Stimulated activated CD4-positive, alpha-beta T cell treated with anti-CD3 and anti-CD28 coated beads, Interleukin-15, amount 100 ng/mL, for 1 hour (primary cell): ENCODE measurements at places on chromosomes 4 and X.

- no peak for DNase-seq
These were observed 79.9 kb upstream of the AADAT start for GRCh38 chr4:170169699-170170098.

- no peak for DNase-seq
These were observed 314.2 kb upstream of the IGFBP7 start for GRCh38 chr4:57424232-57424897.

GRCh38 chr4:158411269-158411668 lies 110.4 kb upstream of the RXFP1 start:
- no peak for DNase-seq

- DNase-seq: no peak
These were observed 14.3 kb downstream of the ANTXR2 start for GRCh38 chr4:80058740-80059139.

DNA sequence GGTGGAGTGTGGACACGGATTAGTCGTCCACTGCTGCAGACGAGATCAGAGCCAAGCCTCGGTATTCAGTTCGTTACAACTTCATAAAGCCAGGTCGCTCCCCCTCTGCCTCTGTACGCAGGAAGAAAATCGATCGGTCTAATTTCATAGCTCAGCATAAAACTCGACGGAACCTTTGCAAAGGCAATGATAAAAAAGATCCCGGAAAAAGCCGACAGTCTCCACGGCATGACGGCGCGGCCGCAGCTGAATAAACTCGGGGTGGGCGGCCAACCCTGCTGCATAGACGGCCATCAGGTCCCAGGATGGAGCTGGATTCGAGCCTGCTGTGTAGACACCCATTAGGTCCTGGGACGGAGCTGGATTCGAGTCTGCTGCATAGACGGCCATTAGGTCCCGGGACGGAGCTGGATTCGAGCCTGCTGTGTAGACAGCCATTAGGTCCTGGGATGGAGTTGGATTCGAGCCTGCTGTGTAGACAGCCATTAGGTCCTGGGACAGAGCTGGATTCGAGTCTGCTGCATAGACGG lies 113.8 kb upstream of the PPP2R3B start:
- DNase-seq: no peak

DNA sequence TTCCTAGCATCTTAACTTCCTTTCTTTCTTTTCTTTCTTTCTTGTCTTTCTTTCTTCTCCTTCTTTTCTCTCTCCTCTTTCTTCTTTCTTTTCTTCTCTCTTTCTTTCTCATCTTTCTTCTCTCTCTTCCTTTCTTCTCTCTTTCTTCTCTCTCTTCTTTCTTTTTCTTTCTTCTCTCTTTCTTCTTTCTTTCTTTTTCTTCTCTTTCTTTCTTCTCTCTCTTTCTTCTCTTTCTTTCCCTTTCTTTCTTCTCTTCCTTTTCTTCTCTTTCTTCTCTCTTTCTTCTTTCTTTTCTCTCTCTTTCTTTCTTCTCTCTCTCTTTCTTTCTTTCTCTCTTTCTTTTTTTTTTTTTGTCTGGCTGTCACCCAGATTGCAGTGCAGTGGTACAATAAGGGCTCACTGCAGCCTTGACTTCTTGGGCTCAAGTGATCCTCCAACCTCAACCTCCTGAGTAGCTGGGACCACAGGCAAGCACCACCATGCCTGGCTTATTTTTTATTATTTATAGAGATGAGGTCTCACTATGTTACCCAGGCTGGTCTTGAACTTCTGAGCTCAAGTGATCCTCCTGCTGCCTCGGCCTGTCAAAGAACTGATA lies 17.5 kb downstream of the NMU start:
- DNase-seq: no peak

DNA sequence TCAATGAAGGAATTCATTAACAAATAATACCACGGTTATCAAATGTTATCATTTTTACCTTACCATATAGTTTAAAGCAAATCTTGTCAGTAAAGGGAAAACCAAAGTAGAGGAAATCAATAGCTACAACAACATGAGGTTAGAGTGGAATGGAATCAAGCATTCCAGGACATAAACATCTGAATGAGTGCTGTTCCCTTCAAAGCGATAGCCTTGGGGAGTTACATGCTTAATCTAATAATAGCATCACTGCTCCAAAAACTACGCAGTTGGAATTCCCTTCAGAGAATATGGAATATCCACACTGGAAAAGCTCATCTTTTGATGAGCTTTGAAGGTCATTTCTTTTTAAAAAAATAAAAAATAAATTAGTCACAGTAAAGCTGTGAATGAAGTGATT lies 31.2 kb downstream of the PDE5A start:
- no peak for DNase-seq

DNA sequence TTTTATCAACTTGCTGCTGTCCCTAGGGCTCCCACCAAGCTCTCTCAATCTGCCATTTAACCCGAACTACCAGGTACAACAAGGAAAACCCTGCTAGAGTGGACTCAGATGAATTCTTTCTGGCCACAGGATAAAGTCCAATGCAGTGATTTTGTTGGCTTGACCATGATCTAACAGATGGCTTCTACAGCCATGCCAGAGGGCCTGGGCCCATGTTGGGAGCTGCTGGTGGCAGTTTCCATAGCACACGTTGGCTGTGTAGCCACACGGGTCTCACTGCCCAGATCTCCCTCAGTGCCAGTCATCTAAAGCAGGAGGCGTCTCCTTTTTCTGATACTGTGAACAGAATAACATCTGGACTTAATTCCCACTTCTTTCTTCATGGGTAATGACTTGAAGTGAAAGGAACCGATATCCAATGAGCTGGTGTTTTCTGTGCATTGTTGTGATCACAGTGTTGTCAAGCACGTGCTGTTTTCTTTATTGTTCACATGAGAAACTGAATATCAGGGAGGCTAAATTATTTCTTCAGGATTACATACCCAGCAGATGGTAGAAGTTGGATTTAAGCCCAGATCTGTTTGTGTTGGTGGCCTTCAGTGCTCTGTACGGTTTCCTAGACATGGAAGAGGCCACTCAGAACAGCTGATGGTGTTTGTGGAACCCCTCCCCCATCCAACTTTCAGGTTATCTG lies 85.2 kb upstream of the CLCN4 start:
- DNase-seq: no peak

- no peak for DNase-seq
These were observed 626.7 kb upstream of the BOD1L1 start for GRCh38 chr4:14254252-14254651.

- no peak for DNase-seq
These were observed 821.7 kb upstream of the FTHL17 start for GRCh38 chrX:31893525-31893924.

DNA sequence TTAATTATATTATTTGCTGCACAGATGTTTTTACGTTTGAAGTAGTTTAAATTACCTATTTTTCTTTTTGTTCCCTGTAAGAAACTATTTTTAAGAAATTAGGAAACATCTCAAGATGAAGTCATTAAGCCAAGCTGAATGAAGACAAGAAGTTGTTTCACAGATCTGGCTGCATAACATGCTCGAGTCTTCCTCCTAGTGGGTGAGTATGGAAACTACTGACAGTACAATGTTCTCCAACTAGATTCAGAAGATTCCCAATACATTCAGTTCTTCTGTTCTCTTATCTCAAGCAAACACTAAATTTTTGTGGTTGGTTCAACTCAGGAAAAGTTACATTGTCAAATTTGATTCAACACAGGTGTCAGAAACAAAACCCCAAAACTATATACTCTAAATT lies 256.8 kb upstream of the VCX start:
- no peak for DNase-seq
